Transverse colon (tissue), 4 donors: ENCODE measurements at places on chromosomes 2 and 18. TPM values are rescaled to one million over a fixed set of nuclear protein-coding genes. Genes with fewer than 3 reads are reported as not detected.

DNA sequence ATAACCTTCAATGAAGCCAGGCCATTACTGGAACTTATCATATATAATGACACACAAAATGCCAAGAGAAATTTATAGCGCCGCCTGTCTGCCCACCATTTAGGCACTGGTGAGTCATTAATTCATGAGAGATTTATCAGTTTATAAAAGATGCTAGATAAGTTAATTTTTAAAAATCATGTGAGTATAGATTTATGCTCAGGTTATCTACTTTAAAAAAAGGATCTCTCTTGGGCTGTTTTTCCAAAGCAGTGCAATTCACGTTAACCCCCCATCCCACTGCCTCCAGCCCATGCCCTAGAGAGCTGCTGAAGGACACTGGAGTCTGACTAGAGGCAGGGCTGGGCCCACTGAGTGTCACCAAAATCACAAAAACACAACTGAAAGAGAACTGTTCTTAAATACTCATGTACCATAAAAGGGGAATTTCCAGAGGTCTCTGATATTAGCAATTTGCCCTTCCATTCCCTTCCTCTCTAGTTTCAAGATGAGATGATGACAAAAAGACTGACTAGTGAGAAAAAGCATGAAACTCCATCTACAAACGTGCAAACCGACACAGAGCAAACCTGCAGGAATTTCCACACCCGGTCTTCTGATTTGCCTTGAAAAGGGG is 160.8 kb downstream of the BCL2 start:
- no peaks in the 10 kb centered on the region for H3K36me3 ChIP-seq
- H3K27ac ChIP-seq: peak overlapping the region; percentile 85
- DNase-seq: no peak

GRCh38 chr2:190771726-190772125 is 108.9 kb upstream of the GLS start:
- no peak overlapping the region for H3K27ac ChIP-seq
- no peaks in the 10 kb centered on the region for H3K36me3 ChIP-seq
- no peaks in the 10 kb centered on the region for H3K4me1 ChIP-seq
- DNase-seq: no peak
- H3K4me3 ChIP-seq: no peak overlapping the region

DNA sequence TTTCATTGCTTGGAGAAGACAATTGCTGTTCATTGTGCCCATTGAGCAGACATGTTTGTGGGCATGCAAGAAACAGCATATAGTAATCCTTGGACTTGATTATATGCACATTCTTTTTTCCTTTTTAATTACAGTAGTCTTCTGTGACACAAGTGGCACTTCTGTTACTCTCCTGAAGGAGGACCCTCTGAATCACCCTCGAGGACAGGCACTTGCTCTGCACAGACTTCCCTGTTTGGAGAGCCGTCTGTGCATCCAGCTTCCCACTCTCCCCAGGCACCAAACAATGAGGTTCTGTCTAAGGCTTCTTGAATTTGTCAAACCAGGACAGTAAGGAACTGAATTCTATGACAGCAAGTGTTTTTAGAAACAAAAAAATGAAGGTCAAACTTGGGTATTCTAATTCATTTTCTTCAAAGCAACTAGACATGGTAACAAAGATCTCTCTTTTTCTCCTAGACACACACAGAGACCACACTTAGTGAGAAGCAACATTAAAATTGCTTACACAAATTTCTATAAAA is 844.6 kb upstream of the ID2 start:
- no peak overlapping the region for H3K4me3 ChIP-seq
- H3K27me3 ChIP-seq: no peaks in the 10 kb centered on the region
- no peak overlapping the region for H3K27ac ChIP-seq
- no peaks in the 10 kb centered on the region for H3K4me1 ChIP-seq
- DNase-seq: no peak

DNA sequence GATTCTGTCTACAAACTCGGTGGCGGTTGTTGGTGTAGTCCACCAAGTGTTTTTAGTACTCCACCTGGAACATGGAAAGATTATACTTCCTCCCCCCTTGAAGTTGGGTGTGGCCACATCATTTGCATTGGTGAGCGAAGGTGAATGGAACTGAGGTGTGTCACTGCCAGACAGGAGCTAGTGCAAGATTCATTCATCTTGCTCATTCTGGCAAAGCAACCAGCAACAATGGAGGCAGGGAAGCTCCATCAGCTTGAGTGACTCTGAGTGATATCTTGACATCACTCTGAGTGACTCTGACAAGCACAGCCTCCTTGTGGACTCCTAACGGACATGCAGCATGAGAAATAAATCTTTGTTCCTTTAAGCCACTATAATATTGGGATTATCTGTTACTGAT is 54.7 kb upstream of the SLC1A4 start:
- H3K36me3 ChIP-seq: no peaks in the 10 kb centered on the region
- DNase-seq: peak; percentile 51
- H3K27me3 ChIP-seq: no peaks in the 10 kb centered on the region
- H3K4me3 ChIP-seq: no peak overlapping the region
- H3K27ac ChIP-seq: no peak overlapping the region
- no peaks in the 10 kb centered on the region for H3K4me1 ChIP-seq

GRCh38 chr2:23124214-23124750 is 260.7 kb upstream of the KLHL29 start:
- DNase-seq: no peak
- no peaks in the 10 kb centered on the region for H3K27me3 ChIP-seq
- no peak overlapping the region for H3K27ac ChIP-seq
- H3K4me1 ChIP-seq: peaks cover 3% of the 10 kb centered on the region
- H3K36me3 ChIP-seq: no peaks in the 10 kb centered on the region

DNA sequence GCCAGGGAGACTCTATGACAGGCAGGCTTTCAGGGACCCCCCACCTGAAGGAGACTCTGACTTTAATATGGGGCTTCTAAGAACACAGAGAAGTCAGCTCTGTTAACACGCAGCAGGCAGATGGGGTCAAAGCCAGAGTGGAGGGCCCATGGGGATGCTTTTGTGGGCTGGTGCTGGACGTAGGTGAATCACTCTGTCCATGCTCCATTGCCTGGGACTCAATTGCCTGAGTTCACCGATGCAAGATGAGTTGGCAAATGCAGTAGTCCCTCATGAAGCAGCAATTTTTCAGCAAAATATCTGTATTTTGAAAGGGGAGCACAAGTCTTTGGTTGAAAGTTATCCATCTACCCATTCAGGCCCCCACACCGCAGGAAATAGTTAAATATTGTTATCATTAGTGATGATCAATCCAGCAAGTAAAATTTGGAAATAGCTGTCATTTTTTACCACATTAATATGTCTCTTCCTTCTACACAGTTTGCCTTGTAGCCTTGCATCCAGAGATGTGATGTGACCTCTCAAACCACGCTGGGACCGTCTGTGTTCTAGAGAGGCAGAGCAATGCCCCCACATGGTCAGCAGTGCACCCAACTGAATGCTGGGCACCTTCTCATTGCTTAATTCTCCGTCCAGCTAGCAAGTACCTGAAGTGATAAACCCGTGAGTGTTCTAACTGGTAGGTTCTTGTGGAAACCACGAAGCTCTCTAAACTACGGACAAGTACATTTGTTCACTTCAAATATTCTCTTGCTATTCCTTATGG is 34.8 kb upstream of the FAM110C start:
- no peaks in the 10 kb centered on the region for H3K27me3 ChIP-seq
- H3K4me1 ChIP-seq: no peaks in the 10 kb centered on the region
- no peak overlapping the region for H3K27ac ChIP-seq
- H3K36me3 ChIP-seq: no peaks in the 10 kb centered on the region

DNA sequence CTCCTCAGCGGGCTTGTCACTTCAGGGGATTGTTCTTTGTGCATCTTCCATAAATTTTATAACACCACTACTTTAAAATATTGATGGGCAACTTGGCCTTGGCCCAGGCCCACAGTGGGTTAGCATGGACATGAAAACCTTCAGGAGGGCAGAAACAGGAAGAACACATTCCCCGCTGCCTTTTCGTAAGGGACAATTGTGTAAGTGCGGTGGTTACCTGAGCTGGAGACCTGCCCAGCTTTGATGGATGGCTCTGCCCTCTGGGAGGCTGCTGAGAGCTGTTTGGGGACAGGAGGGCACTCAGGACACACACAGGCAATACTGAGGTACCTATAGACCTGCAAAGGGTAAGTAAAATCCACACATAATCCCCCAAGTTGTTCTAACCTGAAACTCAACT is 46.8 kb downstream of the FECH start:
- no peak overlapping the region for H3K27ac ChIP-seq
- no peaks in the 10 kb centered on the region for H3K4me1 ChIP-seq
- no peaks in the 10 kb centered on the region for H3K36me3 ChIP-seq
- no peak overlapping the region for H3K4me3 ChIP-seq
- H3K27me3 ChIP-seq: no peaks in the 10 kb centered on the region
- DNase-seq: no peak

C2orf78 gene
- not detected for total RNA-seq

SRD5A2 gene
- total RNA-seq: not detected

FBXO15 gene
- not detected for total RNA-seq

KCNIP3 gene
- 1.8 TPM for total RNA-seq

NRP2 gene
- 35.7 TPM for total RNA-seq

CRYBA2 gene
- total RNA-seq: not detected
